ENCODE measurements at places on chromosomes 1 and 21. TPM values are rescaled to one million over a fixed set of nuclear protein-coding genes. Genes with fewer than 3 reads are reported as not detected.

DNA sequence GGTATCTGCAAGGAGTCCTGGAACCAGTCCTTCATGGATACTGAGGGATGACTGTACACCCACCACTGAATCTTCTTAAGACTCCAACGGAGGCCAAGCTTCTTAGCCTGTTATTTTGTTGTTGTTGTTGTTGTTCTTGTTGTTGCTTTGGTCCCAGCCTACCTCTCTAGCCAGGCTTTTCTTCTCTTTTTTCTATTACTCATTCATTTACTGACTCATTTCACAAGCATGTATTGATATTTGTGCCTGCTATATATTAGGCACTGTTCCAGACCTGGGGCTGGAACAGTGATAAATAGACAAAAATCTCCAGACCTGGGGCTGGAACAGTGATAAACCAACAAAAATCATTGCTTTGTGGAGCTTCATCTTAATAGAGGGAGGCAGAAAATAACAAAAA lies 20.4 kb downstream of the CENPF start:
- no peak for DNase-seq

- no peak for DNase-seq
These were observed 69.8 kb downstream of the PBX1 start for GRCh38 chr1:164628772-164629171.

DNA sequence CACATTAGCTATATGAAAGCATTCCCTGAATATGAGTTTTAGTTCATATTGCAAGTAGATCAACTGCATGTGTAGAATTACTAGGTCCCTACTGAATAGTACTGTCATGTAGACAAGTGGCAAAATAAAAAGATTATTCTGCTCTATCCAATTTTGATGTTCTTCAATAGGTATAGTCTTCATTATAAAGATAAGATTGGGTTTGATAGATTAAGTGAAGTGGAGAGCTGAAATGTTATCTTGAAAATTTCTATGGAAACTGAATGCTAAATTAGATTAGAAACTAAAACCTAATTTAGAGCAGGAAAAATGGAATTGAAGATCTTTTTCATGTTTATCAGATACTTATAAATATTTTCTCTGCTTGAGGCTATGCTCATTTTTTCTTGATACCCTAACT lies 1610.0 kb downstream of the BRINP3 start:
- no peak for DNase-seq

Gene ERICH3
- total RNA-seq, result 0.04 TPM

Gene FAM177B
- not detected for total RNA-seq

Gene LRRC41
- 61.4 TPM for total RNA-seq
